ENCODE measurements at places on chromosomes 7 and 10.
A peak's percentile ranks its signal among the peaks of the same experiment; 100 is the strongest.

DNA sequence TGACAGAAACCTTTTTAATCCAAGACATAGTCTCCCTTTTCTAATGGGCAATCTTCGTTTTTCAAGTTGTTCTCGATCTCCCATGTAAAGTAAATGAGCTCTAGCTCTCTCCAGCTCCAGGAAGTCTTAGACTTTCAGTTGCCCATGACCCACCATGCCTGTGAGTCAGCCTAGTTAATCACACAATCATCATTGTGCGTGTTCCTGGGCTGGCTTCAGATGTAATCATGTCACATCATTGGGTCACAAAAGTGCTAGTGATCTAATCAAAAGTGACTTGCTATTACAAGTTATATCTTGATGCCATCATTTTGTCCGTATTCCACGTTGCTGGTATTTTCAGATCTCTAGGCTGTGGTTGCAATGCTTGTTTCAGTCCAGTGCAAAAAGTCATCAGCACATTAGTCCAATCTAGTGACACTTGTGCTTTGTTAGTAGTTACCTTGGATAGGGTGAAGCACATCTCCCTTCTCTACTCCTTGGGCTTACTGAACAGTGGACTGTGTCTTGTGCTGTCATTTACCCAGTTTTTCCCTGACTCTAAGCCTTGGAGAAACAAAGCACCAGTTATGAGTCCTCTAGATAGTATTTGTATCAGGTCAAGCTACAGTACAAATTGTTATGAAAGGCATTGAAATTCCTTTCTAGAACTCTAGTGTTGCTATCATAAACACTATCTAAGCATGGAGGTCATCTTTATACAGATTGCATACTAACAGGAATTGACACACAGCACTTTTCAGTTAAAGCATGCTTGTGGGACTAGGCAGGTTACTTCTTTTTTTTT is 316.6 kb downstream of the GFRA1 start:
- DNase-seq: no peak

DNA sequence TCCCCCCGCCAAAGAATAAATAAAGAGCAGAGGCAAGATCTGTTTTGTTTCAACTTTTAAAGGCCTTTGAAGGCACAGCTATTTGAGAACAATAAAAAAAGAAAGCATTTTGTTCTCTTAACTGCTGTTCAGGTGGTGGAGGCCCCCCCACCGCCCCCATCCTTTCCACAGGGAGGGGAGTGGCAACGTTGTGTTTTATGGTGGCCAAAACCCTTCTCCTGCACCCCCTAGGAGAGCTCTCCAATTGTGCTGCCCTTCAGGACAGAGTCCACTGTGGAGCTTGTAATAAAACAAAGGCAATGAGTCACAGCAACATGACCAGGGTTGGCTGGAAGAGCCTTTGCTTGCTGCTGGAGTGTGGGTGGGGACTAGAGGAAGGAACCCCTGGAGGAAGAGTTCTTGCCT is 987.9 kb downstream of the KCNMA1 start:
- DNase-seq: no peak

DNA sequence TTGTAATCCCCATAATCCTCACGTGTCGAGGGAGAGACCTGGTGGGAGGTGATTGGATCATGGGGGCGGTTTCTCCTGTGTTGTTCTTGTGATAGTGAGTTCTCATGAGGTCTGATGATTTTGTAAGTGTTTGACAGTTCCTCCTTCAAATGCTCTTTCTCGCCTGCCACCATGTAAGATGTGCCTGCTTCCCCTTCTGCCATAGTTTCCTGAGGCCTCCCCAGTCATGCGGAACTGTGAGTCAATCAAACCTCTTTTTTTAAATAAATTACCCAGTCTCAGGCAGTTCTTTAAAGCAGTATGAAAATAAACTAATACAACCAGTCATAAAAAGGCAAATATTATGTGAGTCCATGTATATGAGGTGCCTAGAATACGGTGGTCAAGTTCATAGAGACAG is 87.5 kb downstream of the FRMD4A start:
- DNase-seq: no peak

DNA sequence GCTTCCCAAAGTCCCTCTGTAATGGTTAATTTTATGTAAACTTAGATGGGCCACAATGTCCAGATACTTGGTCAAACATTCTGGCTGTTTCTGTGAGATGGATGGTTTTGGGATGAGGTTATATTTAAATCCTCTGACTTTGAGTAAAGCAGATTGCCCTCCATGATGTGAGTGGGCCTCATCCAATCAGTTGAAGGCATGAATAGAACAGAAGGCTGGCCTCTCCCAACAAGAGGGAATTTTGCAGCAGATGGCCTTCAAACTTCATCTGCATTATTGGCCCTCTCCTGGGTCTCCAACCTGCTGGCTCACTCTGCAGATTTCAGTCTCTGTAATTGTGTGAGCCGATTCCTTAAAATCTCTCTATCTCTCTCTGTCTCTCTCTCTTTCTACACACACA is 362.3 kb downstream of the GRID1 start:
- DNase-seq: no peak

GRCh38 chr10:58582045-58582444 is 69.4 kb downstream of the BICC1 start:
- DNase-seq: no peak

GRCh38 chr7:74467876-74468275 is 14.2 kb downstream of the GTF2IRD1 start:
- no peak for DNase-seq

GRCh38 chr10:87760195-87760905 is 57.7 kb downstream of the ATAD1 start:
- no peak for DNase-seq

GRCh38 chr7:48398191-48398590 is 226.9 kb downstream of the ABCA13 start:
- no peak for DNase-seq

DNA sequence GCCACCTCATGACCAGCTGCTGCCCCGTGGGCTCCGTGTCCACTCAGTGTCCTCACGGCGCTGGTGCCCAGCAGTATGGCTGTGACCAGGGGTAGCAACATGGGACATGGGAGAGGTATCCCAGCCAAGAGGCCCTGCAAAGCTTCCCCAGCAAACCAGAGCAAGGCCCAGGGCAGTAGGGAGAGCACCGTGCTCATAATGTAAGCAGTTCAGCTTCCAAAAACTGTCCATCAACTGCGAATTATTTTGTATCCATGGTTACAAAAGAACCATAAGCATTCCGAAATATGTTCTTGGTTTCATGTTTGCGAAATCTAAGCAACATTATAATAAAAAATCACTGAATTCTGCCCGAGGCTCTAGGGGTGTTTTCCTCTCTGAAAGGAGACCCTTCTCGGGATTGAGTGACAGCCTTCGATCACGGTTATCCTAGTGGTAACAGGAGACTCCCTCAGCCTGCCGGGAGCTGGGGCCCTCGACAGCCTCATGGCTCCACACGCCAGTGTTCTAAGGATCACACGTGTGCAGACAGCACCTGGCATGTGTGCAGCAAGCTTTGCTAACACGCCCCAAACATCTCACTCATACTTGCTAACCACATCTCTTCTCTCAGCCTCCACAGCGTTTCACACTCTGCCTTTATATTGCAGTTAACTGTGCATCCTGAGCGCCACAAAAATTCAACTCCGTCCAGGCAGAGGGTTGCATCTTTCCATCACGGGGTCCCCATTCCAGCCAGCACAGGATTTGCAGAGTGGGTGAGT is 117.6 kb downstream of the DIP2C start:
- no peak for DNase-seq

DNA sequence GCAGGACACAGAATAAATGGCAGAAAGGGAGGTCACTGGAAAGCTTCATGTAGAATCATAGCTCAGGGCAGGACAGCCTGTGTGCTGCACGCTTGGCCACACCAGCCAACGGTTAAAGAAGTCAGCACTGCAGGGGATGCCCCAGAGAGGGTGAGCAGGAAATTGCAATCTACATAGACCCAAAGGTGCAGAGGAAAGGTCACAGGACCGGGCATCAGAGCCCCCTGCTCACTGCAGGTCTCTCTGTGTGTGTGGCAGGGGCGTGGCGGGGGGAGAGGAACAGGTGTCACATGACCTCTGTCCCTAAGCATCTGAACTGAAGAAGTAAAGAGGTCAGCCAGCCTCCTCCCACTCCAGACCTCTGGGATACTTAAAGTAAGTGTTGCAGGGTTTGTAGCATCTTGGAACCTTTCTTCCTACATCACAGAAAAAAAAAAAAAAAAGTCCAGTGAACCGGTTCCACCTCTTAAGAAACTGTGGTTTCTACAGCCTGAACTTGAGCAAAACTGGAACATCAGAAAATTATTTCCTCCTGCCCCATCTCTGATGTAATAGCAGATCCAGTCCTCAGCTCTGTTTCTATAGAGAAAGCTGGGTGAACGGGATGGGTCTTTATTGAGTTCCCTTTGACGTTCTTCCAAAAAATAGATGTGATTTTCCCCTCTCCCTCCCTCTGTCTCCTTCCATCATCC is 64.3 kb downstream of the RGS10 start:
- peak; percentile 24 for DNase-seq

DNA sequence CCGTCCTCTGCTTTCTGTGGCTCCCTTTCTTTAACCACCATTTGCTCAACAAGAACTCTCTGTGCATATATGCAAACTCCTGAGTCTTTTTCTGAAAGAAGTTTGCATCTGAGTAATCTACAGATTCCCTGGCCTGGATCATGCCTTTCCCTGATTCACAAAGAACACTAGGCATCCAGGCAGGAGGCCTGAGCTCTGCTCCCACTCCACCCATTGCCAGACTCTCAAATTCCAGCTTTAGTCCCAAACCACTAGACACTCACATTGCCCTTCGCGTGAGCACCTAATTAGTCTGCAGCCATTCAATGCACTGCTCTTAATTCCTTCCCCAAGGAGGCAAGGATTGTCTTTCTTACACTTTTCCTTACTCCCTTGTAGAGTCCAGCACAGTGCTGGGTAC is 60.9 kb downstream of the ABCC2 start:
- DNase-seq: no peak

- no peak for DNase-seq
These were observed 188.7 kb downstream of the DNAJB6 start for GRCh38 chr7:157525491-157525915.

- no peak for DNase-seq
These were observed 86.7 kb downstream of the SLIT1 start for GRCh38 chr10:97099089-97099488.

GRCh38 chr10:61793760-61794703 is 107.5 kb upstream of the ARID5B start:
- DNase-seq: no peak

DNA sequence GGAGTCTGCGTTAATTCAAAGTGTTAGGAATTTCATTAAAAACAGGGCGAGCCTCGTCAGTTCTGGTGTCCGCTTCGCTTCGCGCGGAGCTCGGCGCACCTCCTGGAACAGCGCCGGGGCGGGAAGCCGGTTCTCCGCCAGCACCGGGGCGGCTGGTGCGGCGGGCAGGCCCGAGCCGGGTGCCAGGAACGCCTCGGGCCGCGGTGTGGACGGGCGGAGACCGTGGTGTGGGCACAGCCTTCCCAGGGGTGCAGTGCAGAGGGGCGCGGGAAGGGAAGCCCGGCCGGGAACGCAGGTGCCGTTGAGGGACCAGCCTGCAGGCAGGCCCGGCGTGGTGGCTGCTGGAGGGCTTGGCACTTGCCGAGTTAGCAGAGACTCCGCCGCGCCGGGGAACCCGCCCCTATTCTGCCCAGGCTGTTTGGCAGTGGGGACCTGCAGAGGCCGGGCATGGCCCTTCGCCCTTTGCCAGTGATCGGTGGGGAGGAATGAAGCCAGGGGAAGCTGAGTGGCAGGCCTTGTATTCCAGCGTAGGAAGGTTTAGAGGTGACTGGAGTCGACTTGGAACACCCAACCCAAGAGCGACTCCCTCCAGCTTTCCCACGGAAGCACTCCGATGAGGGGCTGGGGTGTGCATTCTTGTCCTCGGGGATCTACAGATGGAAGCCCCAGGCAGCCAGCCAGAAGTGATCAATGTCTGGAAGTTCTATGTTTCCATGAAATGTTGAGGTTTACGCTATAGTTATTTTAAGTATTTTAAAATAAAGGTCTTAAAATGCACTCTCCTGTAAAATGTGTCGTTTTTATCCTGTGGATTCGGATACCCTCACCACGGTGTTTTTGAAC is 945 bp upstream of the RHEB start:
- peak; percentile 48 for DNase-seq

DNA sequence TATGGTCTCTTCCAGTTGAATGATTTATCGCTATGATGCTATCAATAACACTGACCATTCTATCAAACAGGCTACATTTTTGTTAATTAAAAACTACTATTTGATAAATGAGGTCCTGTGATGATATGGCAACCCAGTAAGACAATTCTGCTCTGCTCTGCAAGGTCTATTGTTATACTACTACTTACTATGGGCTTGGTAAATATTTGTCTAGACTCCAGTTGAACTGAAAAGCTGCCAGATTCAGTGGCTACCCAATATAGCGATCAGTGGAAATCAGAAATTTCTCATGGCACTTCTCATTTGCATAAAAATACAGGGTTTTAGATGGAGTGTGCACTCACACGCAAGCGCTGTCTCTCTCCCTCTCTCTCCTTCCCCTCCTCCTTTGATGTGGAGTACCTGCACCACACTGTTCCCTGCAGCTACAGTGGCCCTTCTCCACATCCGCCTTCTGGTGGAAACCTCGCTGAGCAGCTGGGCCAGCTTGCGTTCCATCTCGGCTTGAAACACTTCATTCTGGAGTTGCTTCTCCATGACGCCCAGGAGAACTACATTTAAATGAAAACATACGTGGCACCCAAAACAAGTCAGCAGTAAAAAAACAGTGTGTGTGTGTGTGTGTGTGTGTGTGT is 77.9 kb downstream of the KIAA1549 start:
- peak; percentile 49 for DNase-seq

DNA sequence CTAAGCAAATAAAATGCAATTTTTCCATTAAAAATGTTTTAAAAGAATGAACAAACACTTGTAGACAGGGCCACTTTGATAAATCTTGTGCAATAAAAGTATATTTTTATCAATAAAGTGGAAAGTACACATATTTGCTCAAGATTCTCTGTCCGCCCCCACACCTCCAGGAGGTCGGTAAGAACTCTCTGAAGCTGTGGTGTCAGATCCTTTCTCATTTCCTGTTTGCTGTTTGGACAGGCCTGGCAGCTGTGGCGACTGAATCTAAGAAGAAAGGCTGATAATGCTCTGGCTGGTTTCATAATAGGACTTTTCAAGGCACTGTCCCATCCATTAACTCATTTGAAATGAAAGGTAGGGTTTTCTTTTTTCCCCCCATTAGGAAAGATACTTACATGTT is 15.3 kb upstream of the ASB4 start:
- no peak for DNase-seq
